ENCODE measurements at places on chromosomes 2 and 18.

DNA sequence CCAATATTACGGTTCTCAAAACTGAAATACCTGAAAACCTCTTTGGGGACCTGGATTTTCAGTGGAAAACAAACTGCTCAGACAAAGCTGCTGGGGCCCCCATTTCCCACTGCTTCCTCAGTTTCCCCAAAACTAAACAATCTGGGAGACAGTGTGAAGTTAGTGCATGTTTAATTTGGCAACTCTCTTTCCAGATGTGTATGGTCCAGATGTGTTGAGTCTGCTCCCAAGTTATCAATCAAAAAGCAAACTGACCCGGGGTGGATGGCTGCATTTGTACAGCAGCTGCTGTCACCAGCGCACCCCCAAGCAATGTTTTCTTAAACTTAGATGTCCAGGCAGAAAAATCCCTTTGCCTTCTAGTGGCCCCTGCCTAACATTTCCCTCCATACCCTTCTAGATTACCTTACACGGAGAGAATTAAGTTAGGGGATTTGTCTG is 136.9 kb downstream of the COPS8 start:
- DNase-seq, result no peak

- DNase-seq, result no peak
These were observed 83.0 kb downstream of the NPAS2 start for GRCh38 chr2:100902817-100903405.

GRCh38 chr2:146108993-146109392 is 1589.1 kb upstream of the ZEB2 start:
- no peak for DNase-seq

DNA sequence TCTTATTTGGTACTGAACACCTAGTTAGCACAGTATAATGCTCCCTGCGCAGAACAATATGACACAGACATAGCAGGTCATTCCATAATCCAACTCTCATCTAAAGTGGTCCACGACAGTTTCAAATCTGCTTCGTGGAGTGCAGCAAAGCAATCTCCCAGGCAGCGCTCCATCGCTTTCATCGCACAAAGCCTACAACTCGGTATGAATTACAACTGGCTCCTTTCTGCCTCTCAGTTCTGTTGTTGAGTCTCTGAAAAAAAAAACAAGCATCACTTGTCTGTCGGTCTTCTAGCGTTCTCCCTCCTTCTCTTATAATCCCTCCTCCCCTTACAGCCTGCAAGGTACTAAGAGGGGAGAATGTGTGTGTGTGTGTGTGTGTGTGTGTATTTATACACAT is 123.5 kb downstream of the FIGN start:
- DNase-seq, result no peak

- no peak for DNase-seq
These were observed 15.0 kb downstream of the NAB1 start for GRCh38 chr2:190663839-190664238.
